CD14-positive monocyte (primary cell): ENCODE measurements at places on chromosomes 7 and 10. TPM values are rescaled to one million over a fixed set of nuclear protein-coding genes. Genes with fewer than 3 reads are reported as not detected.
A peak's percentile ranks its signal among the peaks of the same experiment; 100 is the strongest.

NEUROG3 gene
- not detected in 2 replicates for polyA plus RNA-seq

CHPF2 gene
- 34.4 TPM for polyA plus RNA-seq

DNA sequence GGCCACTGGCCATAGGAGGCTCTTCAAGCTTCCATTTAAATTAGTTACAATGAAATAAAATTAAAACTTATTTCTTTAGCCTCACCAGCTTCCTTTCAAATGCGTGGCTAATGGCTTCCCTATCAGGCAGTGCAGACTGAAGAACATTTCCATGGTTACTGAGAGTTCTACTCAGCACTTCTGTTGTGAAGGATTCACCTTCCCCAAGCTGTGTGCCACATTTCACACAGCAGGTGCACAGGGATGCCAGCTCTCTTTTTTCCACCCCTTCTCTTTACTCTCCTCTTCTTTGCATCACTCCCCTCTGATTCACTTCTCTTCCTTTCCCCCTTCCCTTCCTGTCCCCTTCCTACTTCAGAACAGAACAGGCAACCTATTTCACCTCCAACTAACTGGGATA is 833 bp downstream of the GDF2 start:
- H3K27me3 ChIP-seq: no peaks in the 10 kb centered on the region
- H3K27ac ChIP-seq: no peak overlapping the region
- H3K4me1 ChIP-seq: no peaks in the 10 kb centered on the region

GRCh38 chr10:45180946-45181875 is 134.2 kb downstream of the OR13A1 start:
- H3K27me3 ChIP-seq: no peaks in the 10 kb centered on the region
- no peak overlapping the region for H3K27ac ChIP-seq
- H3K4me3 ChIP-seq: no peak overlapping the region
- no peaks in the 10 kb centered on the region for H3K4me1 ChIP-seq
- H3K36me3 ChIP-seq: no peaks in the 10 kb centered on the region

GRCh38 chr7:82325416-82325815 is 118.2 kb downstream of the CACNA2D1 start:
- H3K36me3 ChIP-seq: no peaks in the 10 kb centered on the region
- no peak overlapping the region for H3K27ac ChIP-seq
- no peak overlapping the region for H3K4me3 ChIP-seq
- DNase-seq: no peak
- no peaks in the 10 kb centered on the region for H3K27me3 ChIP-seq

- no peak overlapping the region for H3K27ac ChIP-seq
- H3K4me1 ChIP-seq: peaks cover 64% of the 10 kb centered on the region
- H3K4me3 ChIP-seq: peak overlapping the region; percentile 53
- H3K36me3 ChIP-seq: no peaks in the 10 kb centered on the region
- peaks cover 97% of the 10 kb centered on the region for H3K27me3 ChIP-seq
- DNase-seq: no peak
These were observed 513 bp downstream of the HOXA7 start for GRCh38 chr7:27155816-27156507.

DNA sequence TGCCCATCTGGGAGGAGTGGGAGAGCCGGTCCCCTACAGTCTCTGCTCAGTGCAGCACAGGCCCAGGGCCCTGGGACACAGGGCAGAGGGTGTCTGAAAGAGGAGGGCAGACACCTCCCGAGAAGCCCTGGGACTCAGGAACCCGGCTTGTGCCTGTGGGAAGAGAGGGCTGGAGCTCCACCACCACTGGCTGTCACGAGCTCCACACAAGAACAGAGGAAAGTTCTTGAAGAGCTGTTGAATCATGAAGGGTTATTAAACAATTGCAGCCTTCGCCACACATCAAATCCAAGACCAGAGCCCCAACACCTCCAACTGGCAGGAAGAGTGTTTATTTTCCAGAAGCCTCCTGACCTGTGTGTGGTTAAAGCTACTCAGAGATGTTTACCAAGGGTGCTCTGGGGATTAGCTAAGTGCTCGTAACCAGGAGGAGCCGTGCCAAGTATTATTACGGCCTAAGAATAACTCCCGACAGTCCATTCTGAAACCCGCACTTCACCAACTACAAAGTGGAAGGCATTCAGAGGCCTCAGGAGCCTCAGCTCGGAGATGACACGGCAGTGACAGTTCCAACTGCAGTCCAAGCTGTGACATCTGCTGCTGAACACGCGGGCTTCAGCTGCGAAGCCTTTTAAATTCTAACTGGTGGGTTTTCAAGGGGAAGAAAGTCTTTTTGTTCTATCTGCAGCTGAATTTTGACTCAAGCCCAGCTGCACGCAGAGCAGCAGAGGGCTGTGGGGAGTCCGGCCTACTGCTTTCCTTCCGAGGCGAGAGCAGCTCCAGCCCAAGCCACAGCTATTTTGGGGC is 75.1 kb downstream of the MAD1L1 start:
- DNase-seq: no peak
- H3K36me3 ChIP-seq: no peaks in the 10 kb centered on the region
- H3K4me1 ChIP-seq: no peaks in the 10 kb centered on the region
- H3K4me3 ChIP-seq: no peak overlapping the region
- no peaks in the 10 kb centered on the region for H3K27me3 ChIP-seq
